ENCODE measurements at places on chromosomes 5 and 9.
A peak's percentile ranks its signal among the peaks of the same experiment; 100 is the strongest.

GRCh38 chr5:160134332-160134731 is 15.1 kb upstream of the PWWP2A start:
- DNase-seq = no peak

GRCh38 chr5:179765400-179765799 is 28.4 kb upstream of the LTC4S start:
- DNase-seq = no peak

- peak; percentile 47 for DNase-seq
Observed at GRCh38 chr9:132268725-132269352, 85.9 kb downstream of the SETX start.

DNA sequence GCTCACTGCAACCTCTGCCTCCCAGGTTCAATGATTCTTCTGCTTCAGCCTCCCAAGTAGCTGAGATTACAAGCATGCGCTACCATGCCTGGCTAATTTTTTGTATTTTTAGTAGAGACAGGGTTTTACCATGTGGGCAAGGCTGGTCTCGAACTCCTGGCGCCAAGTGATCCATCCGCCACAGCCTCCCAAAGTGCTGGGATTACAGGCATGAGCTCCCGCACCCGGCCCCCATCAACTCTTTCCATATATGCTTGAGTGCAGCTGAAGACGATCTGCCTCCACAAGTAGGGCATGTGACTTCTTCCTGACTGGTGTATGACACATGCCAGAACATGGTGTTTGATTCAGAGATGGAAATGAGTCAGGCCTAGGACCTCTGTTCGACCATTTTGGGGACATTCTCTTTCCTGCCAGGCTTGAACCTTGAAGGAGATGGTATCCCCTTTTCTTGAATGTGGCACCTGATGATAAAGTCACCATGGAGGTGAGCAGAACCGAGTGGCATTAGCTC is 7.5 kb upstream of the CNOT6 start:
- no peak for DNase-seq

DNA sequence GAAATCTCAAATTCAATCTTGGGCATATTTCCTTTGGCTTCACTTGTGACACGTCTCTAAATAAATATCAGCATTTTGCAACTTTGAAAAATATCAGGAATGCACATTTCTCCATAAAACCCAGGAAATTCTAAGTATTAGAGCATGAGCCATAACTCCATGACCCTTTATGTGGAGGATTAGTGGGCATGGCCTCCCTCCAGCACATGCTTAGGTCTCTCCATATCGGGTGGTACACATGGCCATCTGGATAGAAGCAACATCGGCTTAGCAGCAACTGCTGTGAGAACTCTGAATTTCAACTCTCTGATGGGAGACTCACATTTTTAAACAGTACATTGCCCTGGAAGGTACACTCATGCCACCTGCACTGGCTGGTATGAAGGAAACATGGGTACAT is 73.7 kb upstream of the EGFLAM start:
- DNase-seq = no peak

- DNase-seq = no peak
Observed at GRCh38 chr5:112440031-112440430, 21.0 kb upstream of the EPB41L4A start.

GRCh38 chr5:78627766-78628165 is 20.8 kb downstream of the LHFPL2 start:
- DNase-seq = no peak

DNA sequence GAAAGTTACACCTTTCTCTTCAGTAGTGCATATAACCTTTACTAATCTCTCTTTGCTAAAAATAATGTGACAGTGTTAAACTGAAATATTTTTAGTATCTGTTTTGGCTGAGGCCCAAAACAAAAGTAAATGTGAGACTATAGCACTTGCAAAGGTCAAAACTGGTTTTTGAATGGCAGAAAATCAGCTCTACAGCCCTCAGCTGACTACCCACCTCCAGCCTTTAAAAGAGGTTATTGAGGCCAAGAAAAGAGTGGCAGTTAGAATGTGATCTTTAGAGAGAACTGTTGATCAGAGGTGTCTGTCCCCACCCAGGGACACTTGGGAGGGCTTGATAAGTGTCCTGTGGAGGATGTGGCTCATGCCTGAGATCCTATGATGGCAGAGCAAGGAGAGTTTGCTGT is 30.9 kb downstream of the PRKACG start:
- DNase-seq = no peak

DNA sequence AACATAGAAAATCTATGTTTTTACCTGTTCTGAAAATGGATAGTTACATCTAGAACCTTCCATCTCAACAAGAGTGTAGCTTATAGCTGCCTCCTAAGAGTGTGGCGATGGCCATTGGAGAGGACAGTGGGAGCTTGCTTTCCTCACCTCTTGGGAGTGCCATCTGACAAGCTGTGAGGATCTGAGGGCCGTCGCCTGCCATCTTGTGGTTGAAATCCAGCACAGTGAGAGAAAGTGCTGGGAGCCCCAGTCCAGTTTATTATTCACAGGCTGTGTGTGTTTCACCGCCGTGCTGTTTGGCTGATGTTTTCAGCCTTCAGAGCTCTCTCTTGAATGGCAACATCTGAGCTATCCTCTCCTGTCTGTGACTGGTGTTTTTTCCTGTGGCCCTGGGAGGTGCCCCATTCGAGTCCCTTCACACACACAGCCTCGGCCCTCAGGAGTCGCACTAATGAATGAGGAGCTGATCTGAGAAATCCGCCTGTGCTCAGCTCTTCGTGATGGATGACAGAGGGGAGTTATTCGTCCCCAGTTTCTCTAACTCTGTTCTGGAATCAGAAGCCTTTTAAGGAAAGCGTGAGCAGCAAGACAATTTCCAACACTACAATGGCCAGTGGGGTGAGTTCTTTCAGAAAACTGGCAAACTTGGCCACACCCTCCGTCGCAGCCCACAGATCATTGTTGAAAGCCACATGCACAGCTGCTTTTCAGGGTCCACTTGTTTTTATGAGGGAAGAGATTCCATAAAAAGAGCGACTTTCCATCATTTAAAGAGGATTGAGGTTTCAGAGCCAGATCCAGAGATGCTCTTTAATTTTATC is 170.3 kb downstream of the PDZD2 start:
- no peak for DNase-seq

DNA sequence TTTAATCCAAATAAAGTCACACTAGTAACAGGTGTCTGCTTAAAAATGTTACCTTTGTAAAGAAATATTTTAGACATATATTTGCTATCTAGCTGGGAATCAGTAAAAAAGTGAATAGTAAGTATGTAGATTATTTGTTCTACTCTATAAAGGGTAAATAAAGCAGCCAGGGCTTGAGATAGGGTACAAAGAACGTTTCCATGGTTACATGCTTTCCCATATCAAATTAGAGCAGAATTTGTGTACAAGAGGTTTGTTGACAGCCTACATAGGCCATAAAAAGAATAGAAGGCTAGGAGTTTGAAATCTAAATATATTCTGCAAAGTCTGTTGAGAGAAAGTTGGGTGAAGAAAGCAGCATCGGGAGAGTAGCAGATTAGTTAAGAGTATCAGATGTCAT is 160.9 kb upstream of the POU5F2 start:
- DNase-seq = no peak

DNA sequence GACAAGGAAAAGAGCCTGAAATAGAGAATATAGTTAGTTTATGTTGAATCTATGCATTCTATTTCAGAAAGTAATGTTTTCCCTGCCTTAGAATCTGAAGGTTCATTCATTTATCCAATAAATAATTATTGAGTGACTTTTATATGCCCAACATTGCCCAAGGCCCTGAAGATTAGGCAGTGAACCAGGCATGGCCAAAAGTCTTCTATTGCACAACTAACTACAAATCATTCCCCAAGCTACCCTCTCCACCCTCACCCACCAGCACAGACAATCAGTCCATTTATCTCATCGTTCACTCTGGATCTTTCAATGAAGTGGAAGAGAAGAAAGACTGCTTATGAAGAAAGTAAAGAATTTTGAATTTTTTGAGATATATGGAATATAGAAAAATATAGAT is 268.4 kb downstream of the PLK2 start:
- no peak for DNase-seq

GRCh38 chr5:52531105-52531504 is 256.6 kb upstream of the ITGA1 start:
- no peak for DNase-seq

GRCh38 chr5:153459051-153459743 is 31.3 kb upstream of the GRIA1 start:
- DNase-seq = no peak

GRCh38 chr5:178326374-178326715 is 93.7 kb upstream of the PHYKPL start:
- no peak for DNase-seq

- DNase-seq = no peak
Observed at GRCh38 chr9:4242239-4242638, 57.6 kb downstream of the GLIS3 start.

GRCh38 chr5:34007201-34007620 is 639 bp downstream of the AMACR start:
- DNase-seq = no peak

DNA sequence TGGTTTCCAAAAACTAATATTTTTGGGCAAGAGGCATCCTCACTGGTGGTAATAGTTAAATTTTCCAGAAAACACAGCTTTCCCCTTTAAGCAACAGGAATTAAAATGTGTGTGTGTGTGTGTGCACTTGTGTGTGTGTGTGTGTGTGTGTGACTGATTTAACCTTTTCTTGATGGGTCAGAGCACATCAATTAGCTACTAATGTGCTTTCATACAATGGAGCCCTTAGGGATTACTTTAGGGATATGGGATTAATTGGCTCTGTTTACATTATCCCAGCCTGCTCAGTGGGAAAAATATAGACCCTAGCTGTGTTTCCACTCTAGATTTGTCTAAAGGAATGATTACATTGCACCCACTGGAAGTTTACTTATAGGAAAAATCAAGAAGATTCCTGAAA is 6.5 kb downstream of the PLCXD3 start:
- DNase-seq = no peak

DNA sequence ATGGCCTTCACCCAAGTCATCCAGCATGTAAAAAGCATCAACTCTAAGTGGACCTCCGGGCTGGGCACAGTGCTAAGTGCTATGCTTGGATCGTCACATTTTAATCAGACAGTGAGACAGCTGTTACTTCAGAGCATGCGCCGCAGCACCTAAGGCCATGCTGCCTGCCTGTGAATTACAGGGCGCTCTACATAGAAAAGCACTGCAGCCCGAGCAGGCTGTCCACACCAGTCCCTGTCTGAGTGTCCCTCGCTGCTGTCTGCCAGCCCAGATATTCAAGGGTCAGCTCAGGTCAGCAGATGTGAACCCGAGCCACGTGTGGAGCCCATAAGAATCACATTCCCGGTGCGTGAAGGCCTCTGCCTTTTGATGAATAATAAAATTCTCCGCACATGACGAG is 37.1 kb downstream of the AK8 start:
- DNase-seq = no peak

DNA sequence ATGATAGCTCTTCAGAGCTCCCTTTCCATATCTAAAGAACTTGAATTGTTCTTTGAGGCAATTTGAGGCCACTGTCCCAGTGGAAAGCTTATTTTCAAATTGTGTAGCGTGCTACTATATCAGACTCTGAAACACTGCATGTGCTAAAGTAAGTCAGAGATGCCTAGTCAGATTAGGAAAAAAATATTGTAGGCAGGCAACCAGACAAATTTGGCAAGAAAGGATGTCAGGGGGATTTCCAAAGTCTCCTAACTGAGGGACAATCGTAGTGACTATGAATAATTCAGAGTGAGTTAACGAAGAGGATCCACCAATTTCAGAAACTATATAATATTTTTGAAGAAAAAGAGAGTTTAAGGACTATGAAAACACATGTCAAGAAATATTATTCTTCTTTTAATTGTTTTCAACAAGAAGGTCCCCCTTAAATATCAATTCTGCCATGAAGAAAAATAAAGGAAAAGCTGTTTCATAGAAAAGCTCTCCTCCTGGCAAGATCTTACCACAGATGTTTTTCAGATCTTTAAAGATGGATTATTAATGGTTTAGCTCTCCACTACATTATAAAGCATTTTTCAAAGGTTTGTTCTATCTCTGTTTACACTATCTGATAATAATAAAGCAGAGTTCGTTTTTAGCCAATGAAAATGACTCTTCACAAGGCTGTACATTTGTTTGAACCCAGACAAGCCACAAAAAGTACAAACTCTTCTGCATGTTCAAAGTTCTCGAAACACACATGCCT is 273.5 kb upstream of the PTGER4 start:
- no peak for DNase-seq

GRCh38 chr5:82534986-82535385 is 256.8 kb upstream of the RPS23 start:
- no peak for DNase-seq
